Stimulated activated CD8-positive, alpha-beta memory T cell treated with anti-CD3 and anti-CD28 coated beads, Interleukin-4, amount 100 ng/mL, for 1 hour (primary cell): ENCODE measurements at places on chromosomes 6 and 20.

GRCh38 chr6:84278321-84278998 lies 51.0 kb upstream of the CEP162 start:
- no peak for DNase-seq

GRCh38 chr6:8005136-8005535 lies 59.1 kb downstream of the BLOC1S5 start:
- no peak for DNase-seq

- DNase-seq, result no peak
Observed at GRCh38 chr6:134706153-134706552, 243.7 kb downstream of the ALDH8A1 start.

DNA sequence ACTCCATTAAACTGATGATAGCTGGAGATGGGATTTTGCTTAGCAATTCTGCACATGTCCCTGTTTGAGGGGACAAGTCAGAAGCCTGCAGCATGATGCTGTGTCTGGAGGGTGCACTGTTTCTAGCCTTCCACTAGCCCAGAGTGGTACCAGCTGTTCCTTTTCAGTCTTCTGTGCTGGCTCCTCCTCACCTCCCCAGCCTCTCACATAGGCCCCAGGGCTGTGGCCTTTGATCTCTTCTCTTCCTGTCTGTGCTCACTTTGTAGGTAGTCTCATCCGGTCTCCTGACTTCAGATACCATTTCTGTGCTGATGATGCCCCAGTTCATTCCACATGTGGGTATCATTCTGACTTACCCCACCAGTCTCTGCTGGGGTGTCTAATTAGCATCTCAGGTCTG lies 126.3 kb downstream of the HIVEP1 start:
- DNase-seq, result no peak

- DNase-seq, result no peak
Observed at GRCh38 chr20:2516399-2516798, 7.7 kb upstream of the ZNF343 start.

- no peak for DNase-seq
Observed at GRCh38 chr6:10174056-10174455, 240.8 kb downstream of the TFAP2A start.
